ENCODE measurements at places on chromosomes 3 and 15. TPM values are rescaled to one million over a fixed set of nuclear protein-coding genes. Genes with fewer than 3 reads are reported as not detected.

- peaks cover 16% of the 10 kb centered on the region for H3K36me3 ChIP-seq
- H3K4me3 ChIP-seq = no peak overlapping the region
- no peaks in the 10 kb centered on the region for H3K27me3 ChIP-seq
Measured at GRCh38 chr15:85616549-85617110, 178.1 kb downstream of the KLHL25 start.

GRCh38 chr3:162376761-162377160 lies 880.2 kb downstream of the OTOL1 start:
- no peaks in the 10 kb centered on the region for H3K27me3 ChIP-seq
- no peaks in the 10 kb centered on the region for H3K4me1 ChIP-seq
- no peaks in the 10 kb centered on the region for H3K36me3 ChIP-seq
- DNase-seq = no peak
- H3K27ac ChIP-seq = no peak overlapping the region

DNA sequence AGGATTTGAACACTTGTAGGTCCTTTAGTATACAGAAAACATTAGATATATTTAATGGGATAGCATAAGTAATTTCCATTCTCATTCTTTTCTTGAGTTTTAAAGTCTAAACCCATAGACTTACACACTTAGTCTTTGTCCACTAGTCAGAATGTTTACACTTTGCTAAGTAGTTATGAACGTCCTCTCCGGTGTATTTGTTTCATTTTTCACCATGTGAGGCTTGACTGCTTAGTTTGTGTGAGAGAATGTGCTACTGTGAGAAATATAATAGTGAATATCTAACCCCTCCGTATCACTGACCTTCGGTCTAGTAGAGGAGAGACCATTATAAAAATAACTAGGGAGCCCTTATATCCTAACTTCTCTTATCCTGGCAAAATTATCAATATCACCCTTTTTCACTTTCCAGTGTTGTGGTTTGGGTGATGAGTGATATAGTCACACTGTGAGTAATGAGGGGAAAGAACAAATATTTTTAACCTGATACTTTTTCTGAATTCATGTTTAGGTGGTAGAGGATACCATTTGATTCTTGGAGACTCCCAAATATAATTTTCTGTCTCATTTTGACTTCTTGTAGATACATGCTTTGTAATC lies 122.4 kb downstream of the UBE2E2 start:
- DNase-seq = no peak
- no peak overlapping the region for H3K27ac ChIP-seq
- peaks cover 18% of the 10 kb centered on the region for H3K4me1 ChIP-seq
- H3K4me3 ChIP-seq = no peak overlapping the region
- H3K27me3 ChIP-seq = no peaks in the 10 kb centered on the region
- H3K36me3 ChIP-seq = no peaks in the 10 kb centered on the region

DNA sequence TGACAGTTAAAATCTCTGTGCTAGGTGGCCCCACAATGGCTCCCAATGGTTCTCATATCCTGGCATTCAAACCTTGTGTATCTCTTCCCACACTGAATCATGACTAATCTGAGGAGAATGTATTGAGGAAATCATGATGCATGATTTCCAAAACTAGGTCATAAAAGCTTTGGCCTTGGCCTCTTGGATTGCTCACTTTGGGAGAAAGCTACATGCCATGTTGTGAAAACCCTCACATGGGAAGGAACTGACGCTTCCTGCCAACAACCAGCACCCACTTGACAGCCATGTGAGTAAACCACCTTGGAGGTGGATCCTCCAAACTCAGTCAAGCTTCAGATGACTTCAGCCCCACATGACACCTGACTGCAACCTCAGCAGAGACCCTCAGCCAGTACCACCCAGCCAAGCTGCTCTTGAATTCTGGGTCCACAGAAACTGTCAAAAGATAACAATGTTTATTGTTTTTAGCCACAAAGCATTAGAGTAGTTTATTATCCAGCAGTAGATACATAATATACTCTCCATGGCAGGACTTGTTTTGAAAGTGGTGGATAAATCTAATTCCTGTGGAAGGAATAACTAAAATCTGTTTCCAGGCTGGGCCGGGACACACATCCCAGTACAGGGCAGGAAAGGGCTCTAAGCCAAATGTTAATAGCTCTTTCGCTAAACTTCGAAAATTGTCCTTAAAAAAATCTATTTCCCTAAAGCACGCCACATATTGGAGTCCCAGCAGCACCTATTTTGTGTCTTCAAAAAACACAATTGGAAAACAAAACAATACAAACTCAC lies 1.0 kb upstream of the ZNF620 start:
- peak overlapping the region; percentile 70 for H3K4me3 ChIP-seq
- peaks cover 6% of the 10 kb centered on the region for H3K36me3 ChIP-seq
- no peak for DNase-seq
- H3K4me1 ChIP-seq = peaks cover 14% of the 10 kb centered on the region
- no peaks in the 10 kb centered on the region for H3K27me3 ChIP-seq

GRCh38 chr3:195178124-195178910 lies 92.6 kb downstream of the XXYLT1 start:
- peaks cover 37% of the 10 kb centered on the region for H3K4me1 ChIP-seq
- no peaks in the 10 kb centered on the region for H3K27me3 ChIP-seq
- no peaks in the 10 kb centered on the region for H3K36me3 ChIP-seq
- no peak for DNase-seq
- H3K27ac ChIP-seq = peak overlapping the region; percentile 6

GRCh38 chr3:119175872-119176756 lies 2.7 kb downstream of the UPK1B start:
- DNase-seq = no peak
- H3K4me3 ChIP-seq = no peak overlapping the region
- no peaks in the 10 kb centered on the region for H3K27me3 ChIP-seq
- H3K27ac ChIP-seq = no peak overlapping the region

GRCh38 chr3:152909180-152909883 lies 74.4 kb downstream of the P2RY1 start:
- H3K4me1 ChIP-seq = no peaks in the 10 kb centered on the region
- DNase-seq = no peak
- no peaks in the 10 kb centered on the region for H3K36me3 ChIP-seq

DNA sequence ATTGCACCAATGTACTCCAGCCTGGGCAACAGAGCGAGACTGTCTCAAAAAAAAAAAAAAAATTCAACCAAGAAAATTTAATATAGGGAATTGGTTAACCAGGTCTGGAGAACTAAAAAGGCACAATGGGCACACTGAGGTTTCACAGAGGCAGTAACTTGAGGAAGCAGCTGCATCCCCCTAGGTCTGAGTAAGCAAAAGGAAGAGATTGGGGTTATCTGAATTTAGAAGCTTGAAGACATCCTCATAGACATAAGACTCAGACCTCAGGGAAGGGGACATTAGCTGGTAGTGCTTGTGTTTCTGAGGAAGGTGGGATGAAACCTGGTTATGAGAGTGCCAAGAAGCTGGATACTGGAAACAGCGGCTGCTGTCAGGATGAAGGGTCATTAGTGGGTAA lies 50.1 kb upstream of the LEKR1 start:
- H3K36me3 ChIP-seq = no peaks in the 10 kb centered on the region
- DNase-seq = no peak
- no peaks in the 10 kb centered on the region for H3K4me1 ChIP-seq
- H3K27me3 ChIP-seq = no peaks in the 10 kb centered on the region
- no peak overlapping the region for H3K4me3 ChIP-seq
- H3K27ac ChIP-seq = no peak overlapping the region

DNA sequence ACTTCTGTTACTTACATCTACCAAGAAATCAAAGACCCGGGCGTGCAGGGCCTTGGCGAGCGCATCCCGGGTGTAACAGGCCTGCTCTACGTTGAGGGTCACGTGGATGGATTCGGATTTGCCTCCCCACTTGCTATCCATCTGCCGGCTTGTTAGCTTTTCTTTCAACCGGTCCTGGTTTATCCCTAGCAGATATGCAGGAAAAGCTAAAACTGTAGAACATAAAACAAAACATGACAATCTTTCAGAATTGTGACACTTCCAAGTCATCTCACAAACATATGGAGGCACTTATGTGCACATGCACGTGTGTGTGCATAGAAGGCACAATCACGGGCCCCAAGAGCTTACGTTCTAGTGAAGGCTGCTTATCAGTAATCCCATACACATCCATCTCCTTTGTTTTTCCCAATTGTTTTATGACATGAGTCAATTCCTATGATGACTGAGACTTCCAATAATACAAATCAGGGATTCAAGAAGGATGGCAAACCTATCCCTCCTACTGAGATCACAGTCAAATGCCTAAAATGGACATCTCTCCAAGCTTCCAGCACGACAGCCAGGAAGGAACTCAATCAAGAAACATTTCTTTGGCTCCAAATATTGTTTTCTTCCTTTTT lies 11.3 kb downstream of the LDHAL6B start:
- H3K36me3 ChIP-seq = peaks cover 26% of the 10 kb centered on the region
- DNase-seq = no peak
- no peaks in the 10 kb centered on the region for H3K4me1 ChIP-seq
- no peak overlapping the region for H3K4me3 ChIP-seq
- no peaks in the 10 kb centered on the region for H3K27me3 ChIP-seq

- no peaks in the 10 kb centered on the region for H3K36me3 ChIP-seq
- no peaks in the 10 kb centered on the region for H3K4me1 ChIP-seq
- no peak overlapping the region for H3K4me3 ChIP-seq
- H3K27ac ChIP-seq = no peak overlapping the region
- H3K27me3 ChIP-seq = no peaks in the 10 kb centered on the region
Measured at GRCh38 chr3:63022114-63022513, 146.9 kb upstream of the CADPS start.

DNA sequence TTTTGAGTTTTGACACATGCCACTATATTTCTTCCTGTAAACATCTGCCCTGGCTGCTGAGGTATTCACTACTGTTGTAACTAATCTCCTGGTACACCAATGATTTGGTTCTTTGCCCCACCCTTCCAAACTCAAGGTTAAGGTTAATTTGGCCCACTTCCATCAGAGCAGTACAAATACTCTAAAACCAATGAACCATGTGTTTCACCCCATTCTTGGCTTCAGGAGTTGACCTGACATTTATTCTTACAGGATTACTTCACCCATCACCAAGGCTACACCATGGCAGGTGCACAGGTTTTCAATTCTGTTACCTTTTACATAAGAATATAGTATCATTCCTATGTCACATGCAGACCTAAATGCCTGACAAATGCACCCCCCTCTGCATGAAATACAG lies 1179.9 kb downstream of the ZPLD1 start:
- no peak overlapping the region for H3K4me3 ChIP-seq
- no peak overlapping the region for H3K27ac ChIP-seq

- H3K27me3 ChIP-seq = no peaks in the 10 kb centered on the region
- DNase-seq = no peak
- peaks cover 3% of the 10 kb centered on the region for H3K4me1 ChIP-seq
- no peaks in the 10 kb centered on the region for H3K36me3 ChIP-seq
- no peak overlapping the region for H3K27ac ChIP-seq
- no peak overlapping the region for H3K4me3 ChIP-seq
Measured at GRCh38 chr15:39326306-39326975, 254.4 kb upstream of the THBS1 start.

Gene SLC15A2
- total RNA-seq = 63.6 TPM

Gene RABL3
- 17.2 TPM for total RNA-seq

Gene RPL32
- total RNA-seq = 1,191 TPM

Gene CORO2B
- 3.6 TPM for total RNA-seq

Gene CPN2
- not detected for total RNA-seq

All from upper lobe of right lung (tissue), 1 donor.